ENCODE measurements at places on chromosomes 4 and X.
A peak's percentile ranks its signal among the peaks of the same experiment; 100 is the strongest.

DNA sequence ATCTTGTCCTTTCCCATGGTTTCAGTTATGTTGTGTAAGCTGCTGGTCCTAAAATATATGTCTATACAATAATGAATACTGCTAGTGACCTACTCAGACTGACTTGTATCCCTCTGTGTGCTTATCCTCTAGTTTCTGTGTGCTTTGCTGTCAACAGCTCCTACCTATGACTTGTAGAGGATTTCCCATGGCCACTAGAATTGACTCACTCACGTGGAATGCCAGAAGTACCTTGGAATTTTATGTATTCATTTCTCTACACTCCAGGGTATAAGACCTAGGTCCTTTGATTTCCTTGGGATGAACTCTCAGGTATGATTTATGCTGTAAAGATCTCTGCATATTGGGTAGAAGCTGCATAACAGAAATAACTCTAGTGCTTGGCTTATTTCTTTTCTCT is 279.9 kb upstream of the SLIT2 start:
- no peaks in the 10 kb centered on the region for H3K4me1 ChIP-seq
- H3K27me3 ChIP-seq, result no peaks in the 10 kb centered on the region
- DNase-seq, result no peak
- no peak overlapping the region for H3K4me3 ChIP-seq
- no peak overlapping the region for H3K27ac ChIP-seq

GRCh38 chr4:61200187-61200915 is at the start of gene ADGRL3:
Gene ADGRL3, plus strand, starts transcription at chr4:61200326.
- H3K27me3 ChIP-seq, result peaks cover 52% of the 10 kb centered on the region
- DNase-seq, result no peak
- H3K36me3 ChIP-seq, result peaks cover 4% of the 10 kb centered on the region
- no peak within 1 kb of the TSS for H3K27ac ChIP-seq

DNA sequence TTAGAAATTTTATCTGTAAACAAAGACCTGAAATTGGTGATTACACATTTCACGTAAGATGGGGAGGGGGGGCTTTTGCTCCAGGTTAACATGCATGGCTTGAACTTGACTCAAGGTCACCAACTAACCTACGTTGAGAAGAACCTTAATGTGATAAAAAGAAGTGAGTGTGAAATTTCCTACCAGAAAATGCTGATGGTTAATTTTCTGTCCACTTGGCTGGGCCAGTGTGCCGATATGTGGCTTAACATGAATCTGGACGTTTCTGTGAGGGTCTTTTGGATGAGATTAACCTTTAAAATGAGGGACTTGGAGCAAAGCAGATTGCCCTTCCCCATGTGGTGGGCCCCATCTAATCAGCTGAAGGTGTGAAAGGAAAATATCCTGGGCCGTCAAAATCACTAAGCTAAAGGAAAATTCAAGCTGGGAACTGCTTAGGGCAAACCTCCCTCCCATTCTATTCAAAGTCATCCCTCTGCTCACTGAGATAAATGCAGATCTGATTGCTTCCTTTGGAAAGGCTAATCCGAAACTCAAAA is 107.3 kb upstream of the ENPP6 start:
- H3K4me1 ChIP-seq, result peaks cover 48% of the 10 kb centered on the region
- no peaks in the 10 kb centered on the region for H3K27me3 ChIP-seq
- H3K4me3 ChIP-seq, result no peak overlapping the region
- H3K36me3 ChIP-seq, result peaks cover 4% of the 10 kb centered on the region
- DNase-seq, result no peak

- peaks cover 36% of the 10 kb centered on the region for H3K4me1 ChIP-seq
- peak overlapping the region; percentile 15 for H3K4me3 ChIP-seq
- DNase-seq, result no peak
- peaks cover 34% of the 10 kb centered on the region for H3K36me3 ChIP-seq
- H3K27ac ChIP-seq, result peak overlapping the region; percentile 93
These were observed 53.5 kb downstream of the CHST7 start for GRCh38 chrX:46627062-46627461.

DNA sequence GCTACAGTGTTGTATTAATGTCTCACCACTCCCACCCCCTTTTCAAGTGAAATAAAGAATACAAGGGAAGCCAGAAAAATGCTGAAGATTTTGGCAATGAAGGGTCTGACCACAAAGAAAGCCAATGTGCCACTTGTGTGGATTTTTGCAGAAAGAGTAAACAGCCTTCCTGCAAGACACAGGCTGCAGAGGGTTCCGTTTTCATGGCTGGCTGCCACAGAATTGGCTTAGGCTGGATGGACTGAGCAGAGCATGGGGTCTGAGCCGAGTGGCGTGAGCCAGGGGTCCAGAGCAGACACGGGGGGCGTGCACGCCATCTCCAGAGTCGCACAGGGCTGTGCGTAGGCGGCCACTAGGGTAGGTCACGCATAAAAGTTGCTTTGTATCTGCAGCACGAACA is 69.2 kb downstream of the MTNR1A start:
- no peaks in the 10 kb centered on the region for H3K36me3 ChIP-seq
- DNase-seq, result no peak

Data from activated T-helper 1 cell treated with anti-CD3 and anti-CD28 coated beads, Interleukin-12 subunit alpha, Interleukin-12 subunit beta, Interleukin-2, Interleukin-4 antibody, amounts not matched to agents 30 ng/mL and 10 ng/mL and 1 ng/mL, durations not matched to agents 14 hours and 24 hours and 36 hours (primary cell).